Brain pericyte (primary cell): ENCODE measurements at places on chromosomes 1 and 21.

GRCh38 chr1:234987415-234988154 is 141.1 kb downstream of the TOMM20 start:
- DNase-seq = no peak

DNA sequence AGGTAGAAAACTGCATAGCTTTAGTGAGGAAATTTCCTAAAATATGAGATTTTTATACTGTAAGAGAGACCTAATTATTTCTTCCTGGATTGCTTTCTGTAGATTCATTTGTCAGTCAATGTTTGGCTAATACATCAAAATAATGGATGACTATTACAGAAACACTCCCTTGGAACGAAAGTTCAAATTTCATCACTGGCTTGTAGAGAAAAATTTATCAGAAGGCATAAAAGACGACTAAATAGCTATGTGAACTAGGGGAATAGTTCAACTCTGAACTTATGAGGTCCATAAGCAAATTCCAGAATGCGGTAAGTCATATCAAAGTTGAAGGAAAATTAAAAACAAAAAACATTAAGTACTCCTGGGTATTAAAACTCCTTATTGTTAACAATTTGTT is 36.0 kb downstream of the WNT2B start:
- no peak for DNase-seq

DNA sequence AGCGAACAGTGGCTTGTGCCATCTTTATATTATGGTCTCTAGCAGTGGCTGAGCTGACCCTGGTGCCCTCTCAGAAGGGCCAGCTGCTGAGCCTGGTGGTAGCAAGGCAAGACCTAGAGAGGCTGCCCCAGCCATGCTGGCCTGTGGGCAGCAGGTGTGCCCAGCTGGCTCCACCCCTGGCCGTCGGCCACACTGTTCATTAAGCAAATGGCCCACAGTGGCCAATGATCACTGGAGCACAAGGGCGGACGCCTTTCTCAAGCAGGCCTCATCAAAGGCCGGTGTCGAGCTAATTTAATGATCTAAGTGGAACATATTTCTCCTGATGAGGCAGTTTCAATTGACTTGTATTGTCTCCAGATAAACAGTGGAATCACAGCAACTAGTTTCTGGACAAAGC is 89.4 kb downstream of the GRIK3 start:
- DNase-seq = no peak

- DNase-seq = no peak
Observed at GRCh38 chr1:115123116-115123515, 33.8 kb upstream of the TSPAN2 start.

- no peak for DNase-seq
Observed at GRCh38 chr1:28392027-28392652, 22.6 kb downstream of the PHACTR4 start.

GRCh38 chr21:28822486-28823335 is 170.0 kb downstream of the LTN1 start:
- no peak for DNase-seq
